ENCODE measurements at places on chromosomes 1 and 21.

GRCh38 chr1:218867941-218868626 is 305.6 kb upstream of the LYPLAL1 start:
- DNase-seq, result no peak

GRCh38 chr1:162016631-162017030 is 7.0 kb downstream of the OLFML2B start:
- DNase-seq, result no peak

GRCh38 chr1:15941899-15942660 is 33.8 kb downstream of the ZBTB17 start:
- DNase-seq, result no peak

- DNase-seq, result no peak
These were observed 1.4 kb downstream of the RPE65 start for GRCh38 chr1:68448365-68448764.

DNA sequence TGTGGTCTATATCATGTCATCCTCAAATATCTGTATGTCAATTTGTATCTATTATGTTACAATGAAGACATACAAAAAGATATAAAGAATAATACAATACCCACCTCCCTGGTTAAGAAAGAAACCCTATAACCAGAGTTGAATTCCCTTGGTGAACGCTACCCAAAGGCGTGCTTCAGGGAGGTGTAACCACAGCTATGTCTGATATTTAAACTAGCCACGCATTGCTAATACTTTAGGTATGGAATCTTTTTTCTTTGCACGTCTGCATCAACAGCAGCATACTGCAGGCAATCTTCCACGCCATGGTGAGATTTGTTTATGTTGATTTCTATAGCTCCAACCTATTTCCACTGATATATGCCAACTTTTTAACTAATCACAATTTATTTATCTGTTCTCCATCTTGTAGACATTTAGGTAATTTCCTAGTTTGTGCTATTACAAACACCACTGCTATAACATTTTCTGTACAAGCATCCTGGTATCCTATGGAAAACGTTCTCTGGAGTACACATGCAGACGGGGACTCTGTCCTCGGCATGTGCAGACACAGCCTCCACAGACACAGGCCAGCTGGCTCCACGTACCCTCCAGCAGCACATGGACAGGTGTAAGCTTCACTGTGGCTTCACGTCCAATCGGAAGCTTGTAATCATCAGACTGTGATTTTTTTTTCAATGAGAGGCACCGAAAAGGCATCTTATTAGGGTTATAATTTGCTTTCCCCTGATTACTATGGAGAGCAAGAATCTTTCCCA is 58.5 kb downstream of the HSF2BP start:
- DNase-seq, result no peak

DNA sequence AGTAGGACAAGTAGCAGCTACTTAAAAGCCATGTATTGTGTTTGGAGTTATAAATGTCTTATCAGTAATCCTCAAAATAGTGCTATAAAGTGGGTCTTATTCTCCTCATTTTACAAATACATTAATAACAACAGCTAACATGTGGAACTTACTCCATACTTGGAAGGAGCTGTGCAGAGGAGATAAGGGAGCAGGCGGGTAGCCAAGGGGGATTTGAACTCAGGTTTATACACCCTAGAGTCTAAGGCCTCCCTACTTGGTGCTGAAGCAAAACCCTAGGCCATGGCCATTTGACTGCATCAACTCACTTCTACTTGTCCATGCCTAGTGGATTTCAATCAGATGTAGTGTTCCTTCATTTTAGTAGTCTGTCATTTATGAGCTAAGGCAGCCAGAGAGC is 72.1 kb downstream of the LMO4 start:
- no peak for DNase-seq
